ENCODE measurements at places on chromosomes 1 and 21.

DNA sequence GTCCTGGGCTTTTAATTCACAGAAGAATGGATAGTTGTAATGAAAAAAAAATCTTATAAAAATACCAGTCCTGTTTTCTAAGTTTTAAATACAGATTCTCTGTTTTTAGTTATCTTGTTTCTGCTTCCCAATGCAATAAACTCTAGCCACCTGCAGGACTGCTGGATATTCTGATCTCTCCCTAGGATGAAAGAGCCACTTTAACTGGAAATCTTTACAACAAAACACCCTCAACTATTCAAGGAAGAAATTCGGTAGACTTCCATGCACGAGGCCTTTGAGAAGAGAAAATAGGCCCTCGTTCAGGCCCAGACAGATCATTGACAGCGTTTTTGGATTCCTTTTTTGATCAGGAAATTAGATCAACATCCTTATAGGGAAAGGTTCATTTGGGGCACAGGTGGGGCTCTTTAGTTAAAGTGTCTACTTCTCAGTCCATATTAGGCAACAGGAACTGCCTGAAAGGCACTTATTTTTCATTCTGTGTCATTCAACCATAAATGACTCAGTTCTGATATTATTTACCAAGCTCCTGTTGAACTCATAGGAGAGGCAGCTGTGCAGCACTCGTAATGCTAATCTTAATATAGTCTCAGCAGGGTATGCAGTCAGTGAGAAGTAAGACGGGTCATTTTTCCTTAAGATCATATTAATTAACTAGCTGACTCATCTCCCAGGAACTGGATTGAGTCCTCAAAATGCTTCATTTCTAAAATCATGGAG, 71.1 kb upstream of the ERRFI1 start:
- no peak for DNase-seq

DNA sequence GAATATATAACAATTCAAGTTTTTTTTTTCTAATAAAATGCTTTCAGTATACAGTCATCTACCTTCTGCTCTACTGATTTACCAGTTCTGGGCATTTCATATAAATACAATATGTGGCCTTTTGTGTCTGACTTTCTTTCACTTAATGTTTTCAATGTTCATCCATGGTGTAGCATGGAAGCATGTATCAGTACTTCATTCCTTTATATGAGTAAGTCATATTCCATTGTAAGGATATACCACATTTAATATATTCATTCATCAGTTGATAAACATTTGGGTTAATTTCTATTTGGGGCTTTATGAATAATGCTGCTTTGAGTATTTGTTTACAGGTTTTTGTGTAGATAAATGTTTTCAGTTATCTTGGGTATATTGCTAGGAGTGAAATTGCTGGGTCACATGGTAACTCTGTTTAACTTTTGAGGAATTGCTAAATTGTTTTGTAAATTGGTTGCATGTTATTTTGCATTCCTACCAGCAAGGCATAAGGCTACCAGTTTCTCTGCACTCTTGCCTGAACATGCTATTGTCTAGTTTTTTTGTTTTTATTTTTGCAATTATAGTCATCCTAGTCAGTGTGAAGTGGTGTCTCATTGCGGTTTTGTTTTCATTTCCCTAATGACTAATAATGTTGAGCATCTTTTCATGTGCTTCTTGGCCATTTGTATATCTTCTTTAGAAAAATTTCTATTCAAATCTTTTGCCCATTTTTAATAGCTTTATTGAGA, 206.1 kb downstream of the TM2D1 start:
- no peak for DNase-seq

GRCh38 chr21:44425307-44425894, 29.9 kb upstream of the LRRC3 start:
- no peak for DNase-seq

DNA sequence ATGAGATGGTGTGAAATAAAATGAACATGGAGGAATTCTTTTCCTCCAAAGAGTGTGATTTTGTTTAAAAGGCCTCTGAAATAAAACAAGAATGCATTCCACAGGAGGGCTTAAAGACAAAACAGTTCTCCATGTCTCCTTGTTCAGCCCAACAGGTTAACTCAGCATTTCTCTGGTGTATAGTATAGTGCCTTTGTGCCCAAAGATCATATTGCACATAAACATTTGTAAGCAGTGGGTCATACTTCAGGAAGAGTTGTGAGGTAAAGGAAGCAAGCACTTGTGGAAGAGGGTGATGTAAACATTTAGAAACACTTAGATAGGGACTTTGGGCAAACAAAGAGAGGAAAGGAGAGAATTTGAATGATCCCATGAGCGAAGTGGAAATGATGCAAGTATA, 433.9 kb downstream of the SIPA1L2 start:
- DNase-seq, result no peak

- no peak for DNase-seq
Measured at GRCh38 chr1:167739752-167740151, 18.0 kb downstream of the MPZL1 start.

GRCh38 chr1:92488416-92488815, 1.7 kb upstream of the GFI1 start:
- DNase-seq, result no peak

GRCh38 chr1:203250911-203251310, 21.4 kb upstream of the CHIT1 start:
- no peak for DNase-seq

DNA sequence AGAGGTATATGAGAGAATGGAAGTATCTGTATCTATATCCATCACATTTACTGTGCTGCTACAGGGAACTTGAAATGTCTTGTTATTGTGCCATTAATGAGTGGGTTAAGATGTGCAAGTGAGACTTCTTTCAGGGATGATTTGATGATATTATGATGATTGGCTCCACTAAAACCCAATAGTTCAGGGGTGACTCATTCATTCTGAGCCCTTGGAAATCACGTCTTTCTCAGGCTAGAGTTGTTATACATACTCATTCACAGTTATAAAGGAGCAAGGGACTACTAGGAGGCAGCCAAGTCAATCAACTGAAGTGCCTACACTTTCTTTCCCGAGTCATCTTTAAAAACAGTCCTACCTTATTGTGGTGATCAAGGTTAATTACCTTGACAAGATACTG, 1109.8 kb upstream of the B3GALT2 start:
- DNase-seq, result no peak

- no peak for DNase-seq
Measured at GRCh38 chr1:18725231-18725895, 94.7 kb downstream of the PAX7 start.

DNA sequence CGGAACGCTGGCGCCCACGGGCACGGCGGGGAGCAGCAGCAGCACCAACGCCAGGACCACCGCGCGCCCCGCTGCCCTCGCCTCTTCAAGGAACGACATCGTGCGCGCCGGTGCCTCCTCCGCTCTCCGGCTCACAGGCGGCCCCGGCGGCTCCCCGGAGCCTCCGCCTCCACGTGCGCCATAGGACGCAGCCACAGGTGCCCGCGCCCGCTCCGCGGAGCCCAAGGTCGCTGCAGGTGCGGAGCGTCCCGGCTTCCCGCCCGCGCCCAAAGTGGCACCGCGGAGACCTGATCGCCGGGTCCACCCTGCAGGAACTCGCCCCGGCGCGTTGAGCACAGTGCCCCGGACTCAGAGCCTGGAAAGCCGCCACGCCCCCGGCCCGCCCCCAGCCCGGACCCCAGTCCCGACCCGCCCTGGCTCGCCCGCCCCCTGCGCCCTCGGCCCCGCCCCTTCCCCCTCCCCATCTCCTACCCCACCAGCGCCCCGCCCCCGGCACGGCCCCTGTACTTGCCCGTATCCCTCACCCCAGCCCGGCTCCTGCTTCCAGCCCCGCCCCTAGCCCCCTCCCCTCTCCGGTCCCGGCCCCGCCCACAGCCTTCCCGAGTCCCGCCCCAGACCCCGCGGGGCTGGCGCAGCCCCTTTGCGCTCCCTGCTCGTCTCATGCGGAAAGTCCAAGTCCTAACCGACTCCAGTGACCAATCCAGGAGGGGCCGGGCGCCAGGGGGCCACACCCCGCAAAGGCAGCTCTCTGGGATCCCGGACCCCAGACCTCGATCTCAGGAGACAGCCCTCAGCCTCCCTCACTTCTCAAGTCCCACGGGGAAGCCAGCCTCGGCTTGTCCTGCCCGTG, at the start of gene MEGF6:
TSS of gene MEGF6 (minus strand) at position 339 of the 850 bp plus-strand sequence. CDS start at position 99, 240 bp downstream.
- DNase-seq, result peak; percentile 30

GRCh38 chr1:67166196-67166595, at the start of gene IL23R:
Gene IL23R, plus strand, starts transcription at chr1:67166454. Its CDS starts 1,667 bp downstream, at chr1:67168121.
- DNase-seq, result no peak

GRCh38 chr1:248136811-248137210, 8.1 kb upstream of the OR2M5 start:
- no peak for DNase-seq

GRCh38 chr1:231058416-231059109, 18.5 kb upstream of the FAM89A start:
- no peak for DNase-seq

DNA sequence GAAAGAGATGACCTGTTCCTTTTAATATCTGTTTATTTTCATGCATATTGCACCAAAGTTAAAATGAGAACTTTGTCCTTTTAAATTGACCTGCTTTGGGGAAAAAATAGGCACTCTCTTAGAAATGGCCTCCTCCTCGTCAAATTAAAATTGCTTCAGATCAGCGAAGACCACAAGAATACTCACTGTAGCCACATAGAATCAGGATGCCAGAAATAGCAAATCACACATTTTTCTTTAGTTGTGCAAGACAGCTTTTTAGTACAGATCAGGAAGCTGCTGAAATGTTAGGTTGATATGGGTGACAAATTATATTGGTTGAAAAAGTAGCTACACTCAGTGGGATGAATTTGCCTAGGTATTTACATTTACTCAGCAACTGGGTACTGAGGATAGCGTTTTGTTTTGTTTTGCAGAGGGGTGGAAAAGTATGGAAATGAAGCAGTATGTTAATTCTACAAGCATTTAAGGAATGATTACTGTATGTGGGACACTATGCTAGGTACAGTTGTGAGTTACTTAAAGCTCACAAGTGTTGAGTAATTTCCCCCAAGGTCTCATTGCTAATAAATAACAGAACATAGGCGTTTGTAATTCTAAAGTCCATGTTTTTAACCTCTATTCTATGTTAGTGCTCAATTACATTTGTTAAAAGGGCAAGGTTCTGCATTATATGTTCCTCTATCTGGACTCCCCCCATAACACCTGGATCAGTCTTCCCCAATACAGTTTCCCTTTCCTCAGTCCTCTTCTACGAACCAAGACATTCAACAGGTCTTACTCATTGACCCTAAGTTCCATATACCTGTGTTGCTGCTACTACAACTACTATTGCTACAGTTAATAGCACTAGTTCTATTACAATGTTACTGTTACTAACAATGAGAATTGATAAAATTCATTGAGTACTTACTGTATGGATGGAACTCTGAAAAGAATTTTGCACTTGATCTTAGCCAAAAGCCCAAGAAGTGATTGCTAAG, 99.4 kb upstream of the S1PR1 start:
- no peak for DNase-seq

Data from activated naive CD4-positive, alpha-beta T cell (primary cell).